Activated gamma-delta T cell treated with anti-CD3 and anti-CD28 coated beads, Interleukin-2, amount 50 U/mL, for 16 hours (primary cell): ENCODE measurements at places on chromosomes 7 and 10.

- DNase-seq: no peak
Measured at GRCh38 chr7:149621776-149622175, 124.2 kb upstream of the ZNF746 start.

DNA sequence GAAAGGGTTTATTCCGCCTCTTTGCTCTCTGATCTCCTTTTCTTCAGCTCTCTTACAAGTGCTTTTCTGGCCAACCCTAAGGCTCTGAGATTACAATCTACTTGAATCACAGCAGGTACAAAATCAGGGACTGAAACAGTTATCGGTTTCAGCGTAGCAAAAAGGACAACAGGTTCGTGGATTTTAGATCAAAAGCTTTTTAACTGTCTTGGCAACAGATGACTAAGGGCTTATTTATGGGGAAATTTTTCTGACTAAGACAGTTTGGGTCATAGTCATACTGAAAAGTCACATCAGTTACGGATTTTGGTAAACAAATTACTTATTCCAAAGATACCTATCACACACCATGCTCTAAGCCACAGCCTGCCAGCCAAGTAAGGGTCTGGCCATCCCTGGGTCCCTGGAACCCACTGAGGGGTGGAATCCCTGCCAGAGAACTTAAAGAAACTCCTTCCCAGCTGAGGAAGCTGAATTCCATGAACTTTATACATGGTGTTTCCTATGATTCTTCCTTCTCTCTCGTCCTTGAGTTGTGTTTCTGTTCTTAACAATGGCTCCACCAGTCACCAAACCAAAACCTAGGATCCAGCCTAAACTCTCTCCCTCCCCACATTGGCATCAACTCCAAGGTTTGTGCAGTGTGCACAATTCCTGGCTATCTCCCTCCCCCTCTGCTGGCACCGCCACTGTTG lies 169.3 kb downstream of the FAM107B start:
- no peak for DNase-seq

GRCh38 chr7:112357136-112357535 lies 93.1 kb upstream of the IFRD1 start:
- no peak for DNase-seq

DNA sequence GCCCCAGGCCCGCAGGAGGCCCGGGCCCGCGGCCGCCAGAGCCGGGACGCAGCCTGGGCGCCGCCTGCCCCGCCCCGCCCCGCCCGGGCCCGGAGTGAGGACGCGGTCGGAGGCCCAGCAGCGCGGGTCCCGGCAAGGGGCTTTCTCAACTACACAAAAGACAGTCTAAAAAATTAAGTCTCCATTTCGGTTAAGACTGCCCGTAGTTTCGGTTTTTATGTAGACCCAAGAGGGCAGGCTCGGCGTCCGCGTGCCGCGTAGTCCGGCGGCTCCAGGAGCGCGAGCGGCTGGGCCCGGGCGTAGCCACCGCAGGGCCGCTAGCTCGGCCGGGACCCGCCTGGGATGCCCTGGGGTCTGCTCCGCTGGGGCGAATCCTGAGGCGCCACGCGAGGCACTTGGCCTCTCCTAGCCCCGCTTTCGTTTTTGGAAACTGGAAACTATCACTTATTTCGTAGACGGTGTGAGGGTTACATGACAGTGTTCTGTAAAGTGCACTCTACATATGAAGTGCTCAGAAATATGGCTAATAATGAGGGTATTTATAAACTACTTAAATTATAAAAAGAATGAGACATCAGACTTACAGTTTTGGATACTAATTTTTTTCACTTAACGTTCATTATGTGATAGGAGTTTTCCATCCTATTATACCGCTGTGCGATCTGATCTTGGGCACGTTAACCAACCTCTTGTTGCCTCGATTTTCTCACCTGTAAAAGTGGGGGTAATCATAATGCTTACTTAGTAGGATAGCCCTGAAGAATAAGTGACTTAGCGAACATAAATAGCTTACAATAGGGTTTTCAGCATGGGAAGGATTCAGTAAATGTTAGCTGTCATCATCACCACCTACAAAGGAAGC lies 573 bp downstream of the BLVRA start:
- DNase-seq: peak; percentile 9

- no peak for DNase-seq
Measured at GRCh38 chr10:120949609-120950031, 98.5 kb downstream of the WDR11 start.

DNA sequence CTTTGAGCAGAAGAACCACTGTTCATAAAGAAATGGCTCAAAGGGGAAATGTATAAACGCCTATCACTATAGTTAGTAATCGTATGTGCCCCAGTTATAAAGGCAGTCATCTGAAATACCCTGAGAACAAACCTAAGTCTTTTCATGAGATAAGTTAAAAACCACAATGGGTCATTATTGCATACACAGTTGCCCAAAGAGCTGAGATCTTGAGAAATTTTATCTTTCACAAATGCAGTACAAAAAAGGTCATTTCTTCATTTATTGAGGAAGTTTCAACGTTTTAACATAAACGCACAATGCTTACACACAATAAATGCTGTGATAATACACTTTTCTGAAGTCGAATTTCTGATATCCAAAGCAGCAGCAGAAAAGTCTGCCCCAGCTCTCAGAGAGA lies 114.4 kb downstream of the MICU1 start:
- DNase-seq: no peak
